ENCODE measurements at places on chromosomes 5 and 9. TPM values are rescaled to one million over a fixed set of nuclear protein-coding genes. Genes with fewer than 3 reads are reported as not detected.
A peak's percentile ranks its signal among the peaks of the same experiment; 100 is the strongest.

NMUR2 gene
- not detected for total RNA-seq

PCDHGB2 gene
- 4.6 TPM for total RNA-seq

CDHR2 gene
- total RNA-seq, result under 0.01 TPM

DAPK1 gene
- total RNA-seq, result 18.5 TPM

KIF24 gene
- 0.51 TPM for total RNA-seq

FREM1 gene
- under 0.01 TPM for total RNA-seq

MARCHF11 gene
- total RNA-seq, result not detected

CCNJL gene
- total RNA-seq, result not detected

DNA sequence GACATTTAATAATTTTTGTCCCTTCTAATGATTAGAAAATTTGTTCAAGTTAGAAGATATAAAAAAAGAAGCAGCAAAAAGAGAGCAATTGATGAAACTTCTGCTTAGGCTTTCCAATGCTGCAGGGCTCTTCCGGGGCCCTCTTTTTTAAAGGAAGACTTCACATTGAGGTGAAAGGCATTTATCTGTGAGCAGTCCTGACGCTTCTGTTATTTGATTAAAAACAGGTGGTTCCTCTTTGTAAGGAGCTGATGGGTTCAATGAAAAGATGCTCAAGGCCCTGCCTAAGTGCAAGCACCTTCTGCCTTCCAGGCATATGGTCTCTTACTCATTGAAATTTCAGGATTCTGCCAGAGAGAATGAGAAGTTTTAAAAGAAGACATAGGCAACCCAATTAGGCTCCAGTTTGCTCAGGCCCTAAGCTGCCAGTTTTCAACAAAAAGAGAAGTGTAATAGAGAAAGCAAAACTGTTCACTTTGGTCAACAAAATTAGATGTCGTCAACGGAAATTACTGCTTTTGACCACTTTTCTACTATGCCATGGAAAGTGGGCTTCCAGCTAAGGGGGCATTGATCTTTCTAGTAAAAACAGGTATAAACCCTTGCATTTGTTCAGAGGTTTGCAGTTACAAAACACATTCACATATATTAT lies 100.2 kb downstream of the INSYN2B start:
- H3K27me3 ChIP-seq, result no peaks in the 10 kb centered on the region
- no peaks in the 10 kb centered on the region for H3K36me3 ChIP-seq
- H3K4me3 ChIP-seq, result no peak overlapping the region
- no peaks in the 10 kb centered on the region for H3K4me1 ChIP-seq

DNA sequence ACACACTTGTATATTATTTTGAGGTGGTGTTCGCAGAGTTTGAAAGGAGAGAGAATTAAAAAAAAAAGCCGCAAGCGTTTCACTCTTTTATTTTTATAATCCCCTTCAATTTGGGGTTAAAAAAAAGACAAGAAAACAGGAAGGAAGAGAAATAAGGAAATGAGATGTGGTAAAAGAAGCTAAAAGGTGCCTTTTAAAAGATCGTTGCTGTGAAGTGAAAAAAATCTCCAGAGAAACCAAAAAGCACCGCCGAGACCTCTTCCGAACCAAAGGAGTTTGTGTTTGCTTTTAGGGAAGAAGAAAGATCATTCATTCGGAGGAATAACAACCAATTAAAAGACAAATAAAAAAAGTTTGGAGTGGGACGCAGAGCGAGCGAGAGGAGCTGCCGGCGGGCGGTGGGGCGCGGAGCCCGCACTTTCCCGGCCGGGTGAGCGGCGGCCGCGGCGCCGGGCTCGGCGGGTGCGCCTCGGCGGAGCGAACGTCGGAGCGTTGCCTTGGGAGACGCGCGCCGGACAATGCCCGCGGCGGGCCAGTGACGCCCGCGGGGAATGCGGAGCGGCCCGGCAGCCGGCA lies 355 bp downstream of the TLE4 start:
- peak overlapping the region; percentile 65 for H3K4me3 ChIP-seq
- H3K4me1 ChIP-seq, result peaks cover 3% of the 10 kb centered on the region
- peak overlapping the region; percentile 86 for H3K27ac ChIP-seq
- DNase-seq, result peak; percentile 33
- H3K36me3 ChIP-seq, result no peaks in the 10 kb centered on the region

DNA sequence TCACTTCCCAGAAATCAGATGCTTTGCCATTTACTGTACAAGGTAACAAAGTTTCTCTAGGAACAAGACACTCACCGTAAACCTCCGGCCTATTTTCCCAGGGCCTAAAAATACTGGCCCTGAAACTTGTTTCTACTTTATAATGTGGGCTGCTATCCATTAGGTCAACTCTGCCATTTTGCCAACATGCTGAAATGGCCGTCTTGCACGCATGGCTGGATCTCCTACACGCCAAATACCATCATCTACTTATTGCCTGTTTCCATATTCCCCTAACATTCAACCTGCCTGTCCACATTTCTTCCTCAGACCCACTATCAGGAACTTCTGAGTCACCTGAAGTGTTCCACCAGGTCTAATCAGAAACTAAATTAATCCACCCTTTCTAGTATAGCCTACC lies 4.7 kb downstream of the TBCA start:
- H3K4me1 ChIP-seq, result peaks cover 5% of the 10 kb centered on the region
- H3K36me3 ChIP-seq, result peaks cover 3% of the 10 kb centered on the region
- H3K27me3 ChIP-seq, result no peaks in the 10 kb centered on the region
- H3K27ac ChIP-seq, result no peak overlapping the region

- H3K36me3 ChIP-seq, result no peaks in the 10 kb centered on the region
- H3K27ac ChIP-seq, result no peak overlapping the region
- no peaks in the 10 kb centered on the region for H3K4me1 ChIP-seq
- no peak for DNase-seq
These were observed 34.1 kb upstream of the UNC5A start for GRCh38 chr5:176776141-176776865.

DNA sequence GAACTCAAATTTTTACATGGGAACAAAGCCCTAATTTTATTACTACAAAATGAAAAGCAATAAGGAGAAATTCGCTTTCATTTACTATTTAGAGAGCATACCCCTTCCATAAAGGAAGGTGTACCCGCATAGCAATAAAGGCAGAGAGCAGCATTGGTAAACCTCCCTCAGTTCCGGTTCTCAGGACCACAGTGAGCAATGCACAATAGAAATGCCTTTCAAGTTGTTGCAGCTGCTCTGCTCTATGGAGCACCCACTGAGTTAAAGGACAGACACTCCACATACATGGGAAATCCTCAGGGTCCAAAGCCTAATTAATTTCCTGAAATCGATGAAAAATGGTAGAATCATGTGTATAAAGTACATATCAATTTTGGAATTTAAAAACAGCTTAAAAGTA lies 89.9 kb upstream of the MPDZ start:
- H3K4me3 ChIP-seq, result no peak overlapping the region
- no peaks in the 10 kb centered on the region for H3K27me3 ChIP-seq
- no peaks in the 10 kb centered on the region for H3K36me3 ChIP-seq
- DNase-seq, result no peak
- H3K27ac ChIP-seq, result no peak overlapping the region

DNA sequence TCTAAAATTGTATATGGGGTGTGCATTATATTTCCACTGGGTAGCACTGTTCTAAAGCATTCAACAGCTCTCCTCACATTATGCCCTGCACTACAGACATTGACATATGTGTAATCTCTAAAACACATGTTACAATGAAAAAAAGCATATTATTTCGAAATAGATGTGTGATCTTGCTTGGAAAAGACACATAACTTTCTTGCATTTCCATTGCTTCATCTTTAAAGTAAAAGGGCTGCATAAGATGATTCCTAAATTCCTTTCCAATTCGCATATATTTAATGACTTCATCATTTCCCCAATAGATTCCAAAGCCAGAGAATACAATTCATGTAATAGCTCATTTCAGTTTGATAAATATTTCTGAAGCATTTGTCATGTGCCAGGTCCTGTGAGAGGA lies 566.9 kb downstream of the PDE4D start:
- H3K4me1 ChIP-seq, result no peaks in the 10 kb centered on the region
- no peaks in the 10 kb centered on the region for H3K27me3 ChIP-seq
- no peaks in the 10 kb centered on the region for H3K36me3 ChIP-seq
- no peak overlapping the region for H3K4me3 ChIP-seq
- H3K27ac ChIP-seq, result no peak overlapping the region
- DNase-seq, result no peak

- no peaks in the 10 kb centered on the region for H3K27me3 ChIP-seq
- H3K36me3 ChIP-seq, result no peaks in the 10 kb centered on the region
- no peaks in the 10 kb centered on the region for H3K4me1 ChIP-seq
- H3K4me3 ChIP-seq, result no peak overlapping the region
These were observed 2068.7 kb downstream of the MAT2B start for GRCh38 chr5:165574100-165574499.

- no peak overlapping the region for H3K4me3 ChIP-seq
- H3K27ac ChIP-seq, result no peak overlapping the region
- no peaks in the 10 kb centered on the region for H3K27me3 ChIP-seq
- DNase-seq, result peak; percentile 50
These were observed 81.9 kb upstream of the DHFR start for GRCh38 chr5:80736730-80737129.

DNA sequence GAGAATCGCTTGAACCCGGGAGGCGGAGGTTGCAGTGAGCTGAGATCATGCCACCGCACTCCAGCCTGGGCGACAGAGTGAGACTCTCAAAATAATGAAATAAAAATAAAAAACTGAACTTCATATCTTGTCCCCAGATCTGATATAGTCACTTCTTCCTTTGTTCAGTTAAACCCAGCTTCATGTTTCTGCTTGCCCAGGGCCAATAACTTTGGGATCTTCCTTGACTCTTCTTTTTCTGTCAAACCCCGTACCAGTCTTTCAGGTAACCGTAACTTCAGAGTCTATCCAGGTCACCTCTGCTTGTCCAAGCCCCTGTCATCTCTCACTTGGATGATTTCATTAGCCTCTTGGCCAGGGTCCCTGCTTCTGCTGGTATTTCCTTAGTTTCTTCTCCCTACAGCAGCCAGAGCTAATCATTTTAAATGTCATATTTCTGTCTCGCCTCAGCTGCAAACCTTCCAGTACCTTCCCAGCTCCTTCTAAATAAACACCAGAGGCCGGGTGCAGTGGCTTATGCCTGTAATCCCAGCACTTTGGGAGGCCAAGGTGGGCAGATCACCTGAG lies 19.7 kb upstream of the ABL1 start:
- no peaks in the 10 kb centered on the region for H3K36me3 ChIP-seq
- no peak overlapping the region for H3K27ac ChIP-seq
- no peak for DNase-seq
- H3K27me3 ChIP-seq, result no peaks in the 10 kb centered on the region

- no peak for DNase-seq
- H3K27me3 ChIP-seq, result no peaks in the 10 kb centered on the region
- H3K4me3 ChIP-seq, result no peak overlapping the region
- no peak overlapping the region for H3K27ac ChIP-seq
- H3K36me3 ChIP-seq, result peaks cover 1% of the 10 kb centered on the region
These were observed 120.3 kb downstream of the INVS start for GRCh38 chr9:100219347-100219746.

Data from fibroblast of lung (primary cell).